ENCODE measurements at places on chromosomes 7 and 10. TPM values are rescaled to one million over a fixed set of nuclear protein-coding genes. Genes with fewer than 3 reads are reported as not detected.

DNA sequence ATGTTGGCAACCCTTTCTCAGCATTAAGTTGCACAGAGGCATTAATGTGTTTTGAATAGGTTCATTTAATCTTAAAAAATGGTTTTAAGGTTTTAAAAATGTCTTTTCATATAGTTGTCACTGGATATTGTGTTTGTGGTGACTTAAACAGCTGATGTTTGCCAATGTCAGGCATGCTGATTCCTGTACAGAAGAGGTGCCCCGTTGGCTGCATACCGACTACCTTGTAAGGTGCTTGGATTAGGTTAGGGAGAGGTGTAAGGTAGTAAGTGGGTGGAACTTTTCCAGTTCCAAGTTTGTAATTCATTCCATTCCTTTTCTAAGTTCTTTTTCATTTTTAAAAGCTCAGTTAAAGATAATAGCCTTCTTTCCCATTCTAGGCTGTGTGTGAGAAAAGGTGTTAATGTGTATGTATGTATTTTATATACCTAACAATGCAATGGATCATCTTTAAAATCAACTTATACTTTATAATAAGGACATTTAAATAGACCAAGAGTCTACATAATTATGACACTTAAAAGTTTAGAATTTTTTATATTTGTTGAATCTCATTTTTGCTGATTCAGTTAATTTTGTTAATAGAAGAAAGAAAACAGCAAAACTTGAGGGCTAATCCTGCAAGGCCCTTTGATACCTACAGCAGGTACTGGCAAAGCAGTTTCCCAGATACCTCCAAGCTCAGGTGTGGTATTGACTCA, 155.2 kb downstream of the LCOR start:
- no peak for DNase-seq

DNA sequence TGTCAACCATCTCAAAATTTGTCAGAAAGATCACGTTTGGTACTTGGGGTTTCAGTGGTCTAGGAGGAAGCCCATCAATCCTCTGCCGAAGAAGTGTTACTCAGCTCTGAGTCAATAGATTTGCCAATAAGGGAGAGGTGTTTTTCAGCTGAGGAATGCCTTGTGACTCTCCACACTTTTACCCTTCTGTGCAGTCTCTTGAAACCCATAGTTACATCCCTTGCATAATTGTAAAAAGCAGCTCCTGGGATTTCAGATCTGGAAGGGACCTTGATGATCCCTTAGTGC, 47.5 kb downstream of the INSYN2A start:
- DNase-seq: no peak

DNA sequence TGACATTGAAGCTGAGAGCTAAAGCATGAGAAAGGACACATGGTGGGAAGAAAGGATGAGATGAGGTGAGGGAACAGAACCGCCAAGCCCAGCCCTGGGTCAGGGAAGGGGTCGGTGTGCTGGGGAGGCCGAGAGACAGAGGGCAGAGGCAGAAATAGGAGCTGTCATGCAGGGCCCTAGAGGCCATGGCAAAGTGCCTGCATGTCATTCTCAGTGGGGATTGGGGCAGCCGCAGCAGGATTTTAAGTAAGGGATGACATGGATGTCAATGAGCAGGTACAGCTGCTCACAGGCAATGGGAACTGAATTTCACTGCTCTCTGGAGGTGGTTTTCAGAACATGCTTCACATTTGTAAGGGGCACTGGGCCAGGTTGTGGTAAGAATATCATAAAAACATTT, 227.4 kb downstream of the RAB11FIP2 start:
- DNase-seq: no peak

SUV39H2 gene
- 30.6 TPM for total RNA-seq

- DNase-seq: no peak
Observed at GRCh38 chr10:14699482-14699881, 75.2 kb downstream of the FAM107B start.

GRCh38 chr10:87503401-87503800, 1.3 kb upstream of the MINPP1 start:
- DNase-seq: no peak

DNA sequence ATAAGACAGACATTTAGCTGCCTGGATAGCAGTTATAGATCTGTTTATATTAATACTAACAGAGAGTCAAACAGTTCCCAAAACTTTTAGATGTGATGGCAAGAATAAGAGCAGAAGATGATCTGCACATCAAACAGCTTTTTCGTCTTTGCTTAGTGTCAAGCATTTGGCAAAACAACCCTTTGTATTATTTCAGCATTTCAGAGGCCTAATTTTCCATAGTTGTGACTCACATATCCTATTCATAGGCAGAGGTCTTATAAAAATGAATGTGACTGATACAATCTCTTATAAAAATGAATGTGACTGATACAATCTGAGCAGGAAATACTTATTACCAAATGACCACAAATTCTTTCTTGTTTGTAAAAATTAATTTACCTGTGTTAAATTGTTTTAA, 71.2 kb downstream of the LRRTM3 start:
- DNase-seq: no peak

DNA sequence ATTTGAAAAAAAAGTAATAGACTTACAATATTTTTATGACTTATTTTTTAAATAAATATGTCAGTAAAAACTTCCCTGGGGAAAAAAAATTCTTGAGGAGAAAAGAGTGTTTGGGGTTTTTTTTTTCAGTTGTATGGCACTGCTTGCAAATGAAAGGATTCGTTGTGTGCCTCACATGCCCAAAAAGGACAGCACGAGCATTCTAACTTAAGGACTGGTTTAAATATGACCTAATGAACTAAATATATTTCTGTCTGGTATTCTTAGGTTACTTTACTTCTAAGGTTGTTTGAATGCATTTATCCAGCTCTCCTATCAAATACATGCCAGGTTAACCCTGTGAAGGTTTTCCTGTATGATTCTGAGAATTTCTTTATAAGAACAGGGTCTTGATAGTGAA, 988 bp upstream of the CD36 start:
- DNase-seq: no peak

DNA sequence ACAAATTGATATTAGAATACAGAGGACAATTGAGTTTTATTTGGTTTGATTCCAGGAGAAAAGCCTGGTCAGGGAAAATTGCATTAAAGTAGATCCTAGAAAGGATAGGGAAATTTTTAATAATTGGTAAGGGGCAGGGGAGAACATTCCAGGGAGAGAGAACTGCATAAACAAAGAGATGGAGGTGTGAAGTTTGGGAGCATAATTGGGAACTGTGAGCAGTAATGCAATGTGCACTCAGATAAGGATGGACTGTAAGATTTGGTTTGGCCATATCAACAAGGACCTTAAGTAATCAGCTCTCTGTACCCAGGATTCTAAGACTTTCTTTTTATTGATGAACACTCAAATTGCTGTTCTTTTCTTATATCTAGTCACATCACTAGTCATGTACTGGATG, 41.4 kb downstream of the ZMYND11 start:
- DNase-seq: no peak

ATRNL1 gene
- 419 TPM for total RNA-seq

OPN4 gene
- not detected for total RNA-seq

- DNase-seq: no peak
Observed at GRCh38 chr10:32951111-32951510, 6.9 kb downstream of the ITGB1 start.

MSMB gene
- not detected for total RNA-seq

DNA sequence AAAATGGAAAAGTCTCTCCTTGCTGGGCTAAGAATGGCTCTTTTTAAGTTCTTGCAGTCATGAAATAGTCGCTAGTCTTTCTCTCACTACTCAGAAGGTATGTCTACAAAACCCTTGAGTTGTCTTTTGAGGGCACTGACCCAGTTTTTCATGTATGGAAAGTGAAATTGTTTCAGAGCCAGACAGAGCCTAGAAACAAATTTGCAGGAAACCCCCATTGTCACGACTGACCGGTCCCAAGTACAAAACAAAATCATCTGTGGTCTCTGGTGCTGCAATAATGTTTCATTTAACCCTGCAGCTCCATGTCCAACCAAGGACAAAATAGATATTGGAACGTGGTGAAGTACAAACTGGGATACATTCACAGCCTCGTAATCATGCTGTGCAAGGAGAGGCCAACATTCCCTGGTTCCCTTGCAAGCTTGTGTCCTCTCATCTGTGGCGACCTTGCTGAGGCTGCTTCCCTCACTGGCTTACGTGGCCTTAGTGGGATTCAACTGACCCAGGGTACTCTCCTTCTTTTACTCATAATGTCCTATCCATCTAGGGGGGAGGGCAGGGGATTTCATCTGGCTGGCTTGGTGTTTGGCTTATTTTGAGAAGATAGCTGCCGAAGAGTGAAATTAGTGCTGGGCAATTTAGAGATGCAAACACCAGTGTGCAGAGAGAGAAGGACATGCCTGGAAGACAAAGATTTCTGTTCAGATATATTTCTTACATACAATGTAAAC, 172.5 kb downstream of the IPMK start:
- no peak for DNase-seq

LIPM gene
- not detected for total RNA-seq

SAP25 gene
- not detected for total RNA-seq

EGR2 gene
- 0.18 TPM for total RNA-seq

DNA sequence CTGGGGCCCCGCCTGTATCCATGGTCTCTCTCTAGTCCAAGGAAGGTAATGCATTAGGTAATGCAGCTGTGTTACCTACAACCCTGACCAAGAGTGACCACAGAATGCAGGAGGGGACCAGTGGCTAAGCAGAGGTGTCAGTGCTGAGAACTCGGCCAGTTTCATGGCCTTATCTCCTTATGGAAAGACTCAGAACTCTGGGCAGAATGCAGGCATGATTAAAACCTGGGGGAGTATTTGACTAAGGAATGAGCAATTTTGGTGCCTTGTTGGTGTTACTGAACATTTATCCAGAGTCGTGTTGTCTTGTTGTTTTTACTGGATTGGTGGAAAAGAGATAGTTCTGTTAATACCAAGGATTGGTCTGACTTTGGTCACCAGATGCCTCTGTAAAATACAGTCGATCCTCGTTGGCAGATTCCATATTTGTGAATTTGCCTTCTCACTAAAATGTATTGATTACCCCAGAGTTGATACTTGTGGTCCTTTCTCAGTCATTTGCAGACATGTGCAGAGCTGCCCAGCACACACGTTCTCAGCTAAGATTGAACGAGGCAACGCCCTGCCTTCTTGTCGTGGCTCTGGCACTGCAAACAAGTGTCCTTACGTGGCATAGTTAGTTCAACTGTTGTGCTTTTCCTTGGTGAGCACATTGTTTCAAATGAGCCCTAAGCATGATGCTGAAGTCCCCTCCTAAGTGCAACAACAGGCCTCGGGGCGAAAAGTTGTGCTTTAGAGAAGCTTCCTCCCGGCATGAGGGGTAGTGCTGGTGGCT, 135.7 kb upstream of the BTBD16 start:
- DNase-seq: no peak

GRCh38 chr7:142870566-142871259, 14.8 kb downstream of the TRPV6 start:
- no peak for DNase-seq

GRCh38 chr10:1177936-1178335, 121.8 kb downstream of the WDR37 start:
- DNase-seq: no peak

GRCh38 chr7:134778941-134779740, at the start of gene CALD1:
CALD1 (plus strand) TSS chr7:134779634; CDS start chr7:134867734, 88,100 bp downstream.
- DNase-seq: peak; percentile 50

VSTM4 gene
- total RNA-seq: 10.4 TPM

DNA sequence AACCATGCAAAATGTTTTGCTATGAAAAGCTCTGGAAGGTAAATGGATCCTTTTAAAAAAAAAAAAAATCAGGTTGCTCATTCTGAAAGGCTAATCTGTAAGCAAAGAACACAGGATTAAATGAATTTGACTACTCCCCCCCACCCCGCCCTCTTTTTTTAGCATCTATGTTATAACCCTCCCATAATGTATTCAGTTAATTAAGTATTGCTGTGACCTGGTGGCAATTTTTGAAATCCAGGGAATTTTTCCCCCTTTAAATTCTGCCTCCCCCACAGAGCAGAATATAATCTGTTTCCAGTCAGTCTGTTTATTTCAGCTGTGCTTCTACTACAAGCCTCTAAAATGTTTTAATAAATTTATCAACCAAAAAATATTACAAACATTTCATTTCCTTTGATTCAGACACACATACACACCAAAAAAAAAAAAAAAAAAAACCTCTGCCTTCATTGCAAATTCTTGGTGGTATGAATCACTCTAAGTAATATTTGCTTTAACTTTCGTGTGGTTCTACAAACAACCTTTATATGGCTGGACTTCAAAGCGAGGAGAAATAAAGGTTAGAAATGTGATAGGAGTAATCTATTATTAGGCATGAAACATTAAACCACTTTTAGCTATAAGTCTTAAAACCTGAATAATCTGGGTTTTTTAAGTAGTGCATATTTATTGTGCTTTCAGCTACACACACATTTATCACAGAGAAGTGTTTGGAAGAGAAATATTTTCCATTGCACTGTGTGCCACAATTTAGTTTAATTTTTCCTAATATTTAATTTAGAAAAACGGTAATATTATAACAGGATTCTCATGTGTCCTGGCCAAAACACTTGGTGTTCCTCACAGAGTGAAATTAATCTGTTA, 64.4 kb upstream of the ARID5B start:
- DNase-seq: no peak

- no peak for DNase-seq
Observed at GRCh38 chr7:111082351-111082750, 8.6 kb upstream of the LRRN3 start.

DNA sequence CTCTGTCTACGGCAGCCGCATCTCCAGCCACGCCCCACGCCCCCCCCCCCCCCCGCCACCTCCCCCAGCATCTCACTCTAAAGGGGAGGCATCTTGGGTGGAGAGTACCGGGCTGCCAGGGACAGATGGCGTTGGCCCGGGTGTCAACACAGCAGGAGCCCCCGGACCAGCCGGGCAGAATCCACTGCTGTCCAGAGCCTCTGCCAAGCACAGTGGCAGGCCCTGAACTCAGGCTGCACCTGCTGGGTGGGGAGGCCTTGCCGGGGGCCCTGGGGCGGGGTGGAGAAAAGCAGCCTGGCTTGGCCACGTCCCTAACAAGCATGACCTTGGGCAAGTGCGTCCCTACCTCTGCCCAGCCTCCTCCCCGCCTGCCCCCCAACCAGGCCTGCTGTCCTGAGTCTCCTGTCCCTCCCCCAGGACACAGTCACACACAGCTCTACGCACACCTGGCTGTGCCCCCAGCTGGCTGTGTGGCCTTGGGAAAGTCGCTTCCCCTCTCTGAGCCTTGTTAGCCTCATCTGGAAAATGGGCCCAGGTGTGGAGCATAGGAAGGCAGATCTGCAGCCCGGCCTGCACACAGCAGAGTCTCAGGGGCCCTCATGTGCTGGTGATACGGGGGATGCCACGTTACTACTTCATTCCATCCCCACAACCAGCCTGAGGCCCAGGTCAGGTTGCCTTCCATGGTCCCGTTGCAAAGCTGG, 45.2 kb downstream of the MICALL2 start:
- DNase-seq: peak; percentile 87

ARHGAP12 gene
- 78.3 TPM for total RNA-seq

IGFBP3 gene
- total RNA-seq: 19.4 TPM

DNA sequence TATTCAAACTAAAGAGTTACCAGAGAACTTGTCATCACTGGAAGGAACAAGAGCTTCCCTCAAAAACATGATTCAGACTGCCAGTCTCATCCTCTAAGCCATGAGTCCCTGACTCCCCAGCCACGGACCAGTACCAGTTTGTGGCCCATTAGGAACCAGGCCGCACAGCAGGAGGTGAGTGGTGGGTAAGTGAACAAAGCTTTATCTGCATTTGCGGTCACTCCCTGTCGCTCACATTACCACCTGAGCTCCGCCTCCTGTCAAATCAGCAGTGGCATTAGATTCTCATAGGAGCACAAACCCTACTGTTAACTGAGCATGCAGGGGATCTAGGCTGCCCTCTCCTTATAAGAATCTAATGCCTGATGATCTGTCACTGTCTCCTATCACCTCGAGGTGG, 42.2 kb upstream of the C10orf90 start:
- no peak for DNase-seq

Data from cerebellum (tissue), 4 donors.